ENCODE measurements at places on chromosomes 7 and 10.

DNA sequence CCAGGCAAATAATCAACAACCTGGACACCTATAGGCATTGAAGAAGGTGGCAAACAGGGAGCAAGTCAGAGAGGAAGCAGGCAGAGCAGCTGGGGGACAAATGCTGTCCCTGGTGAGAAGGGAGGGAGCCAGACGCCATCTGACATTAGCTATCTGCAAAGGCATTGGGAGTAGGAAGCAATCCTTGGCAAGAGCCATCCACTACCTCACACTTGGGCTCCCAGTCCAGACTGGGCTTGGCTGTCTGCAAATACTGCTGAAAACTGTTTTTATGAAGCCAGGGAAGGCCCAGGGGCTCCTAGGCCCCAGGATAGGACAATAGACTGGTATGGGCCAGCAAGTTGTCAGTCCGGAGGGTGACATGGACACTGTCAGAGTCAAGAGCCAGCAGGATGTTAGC, 132.5 kb downstream of the SORBS1 start:
- no peak for DNase-seq

GRCh38 chr10:11073410-11073809, 55.7 kb downstream of the CELF2 start:
- no peak for DNase-seq

- DNase-seq, result no peak
Observed at GRCh38 chr7:33671531-33672262, 233.6 kb upstream of the BMPER start.

- DNase-seq, result no peak
Observed at GRCh38 chr10:92547676-92548075, 26.2 kb downstream of the IDE start.

DNA sequence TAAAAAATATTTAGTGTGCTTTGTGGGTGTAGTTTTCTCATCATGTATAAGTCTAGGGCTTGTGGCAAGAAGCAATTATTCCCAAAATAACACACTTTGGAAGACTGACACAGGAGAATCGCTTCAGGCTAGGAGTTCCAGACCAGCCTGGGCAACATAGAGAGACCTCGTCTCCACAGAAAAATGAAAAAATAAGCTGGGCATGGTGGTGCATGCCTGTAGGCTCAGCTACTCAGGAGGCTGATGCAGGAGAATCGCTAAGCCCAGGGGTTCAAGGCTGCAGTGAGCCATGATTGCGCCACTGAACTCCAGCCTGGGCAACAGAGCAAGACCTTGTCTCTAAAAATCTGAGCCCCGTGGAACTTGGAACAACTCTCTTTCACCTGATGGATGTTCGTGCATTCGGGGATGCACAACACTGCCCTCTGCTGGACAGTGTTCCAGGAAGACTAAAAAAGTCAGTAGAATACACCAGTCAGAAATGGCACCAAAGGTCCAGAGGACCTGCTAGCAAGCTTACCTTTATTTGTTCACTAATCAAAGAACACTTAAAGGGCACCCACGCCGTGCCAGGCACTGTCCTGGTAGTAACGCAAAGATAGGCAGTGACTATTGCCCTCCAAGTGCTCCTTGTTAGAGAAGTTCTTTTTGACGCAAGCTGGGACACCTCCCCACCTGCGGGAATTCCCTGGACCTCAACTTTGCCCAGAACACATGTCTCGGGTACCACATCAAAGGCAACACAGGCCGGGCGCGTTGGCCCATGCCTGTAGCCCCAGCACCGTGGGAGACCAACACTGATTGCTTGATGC, 81.9 kb upstream of the CALN1 start:
- peak; percentile 17 for DNase-seq

- no peak for DNase-seq
Observed at GRCh38 chr7:88985295-88985694, 189.8 kb upstream of the TEX47 start.

Data from stimulated activated CD4-positive, alpha-beta T cell treated with anti-CD3 and anti-CD28 coated beads, Interleukin-1b, Interleukin-23, amount 100 ng/mL, for 1 hour (primary cell).